Stimulated activated CD4-positive, alpha-beta T cell treated with anti-CD3 and anti-CD28 coated beads, Interleukin-1b, Interleukin-23, amount 100 ng/mL, for 1 hour (primary cell): ENCODE measurements at places on chromosomes 16 and 17.

GRCh38 chr17:73976147-73976546, 227.3 kb upstream of the RPL38 start:
- no peak for DNase-seq

GRCh38 chr16:119295-119694, 19.2 kb downstream of the NPRL3 start:
- no peak for DNase-seq

GRCh38 chr17:28747051-28747691, 3.4 kb downstream of the TRAF4 start:
- DNase-seq, result no peak

DNA sequence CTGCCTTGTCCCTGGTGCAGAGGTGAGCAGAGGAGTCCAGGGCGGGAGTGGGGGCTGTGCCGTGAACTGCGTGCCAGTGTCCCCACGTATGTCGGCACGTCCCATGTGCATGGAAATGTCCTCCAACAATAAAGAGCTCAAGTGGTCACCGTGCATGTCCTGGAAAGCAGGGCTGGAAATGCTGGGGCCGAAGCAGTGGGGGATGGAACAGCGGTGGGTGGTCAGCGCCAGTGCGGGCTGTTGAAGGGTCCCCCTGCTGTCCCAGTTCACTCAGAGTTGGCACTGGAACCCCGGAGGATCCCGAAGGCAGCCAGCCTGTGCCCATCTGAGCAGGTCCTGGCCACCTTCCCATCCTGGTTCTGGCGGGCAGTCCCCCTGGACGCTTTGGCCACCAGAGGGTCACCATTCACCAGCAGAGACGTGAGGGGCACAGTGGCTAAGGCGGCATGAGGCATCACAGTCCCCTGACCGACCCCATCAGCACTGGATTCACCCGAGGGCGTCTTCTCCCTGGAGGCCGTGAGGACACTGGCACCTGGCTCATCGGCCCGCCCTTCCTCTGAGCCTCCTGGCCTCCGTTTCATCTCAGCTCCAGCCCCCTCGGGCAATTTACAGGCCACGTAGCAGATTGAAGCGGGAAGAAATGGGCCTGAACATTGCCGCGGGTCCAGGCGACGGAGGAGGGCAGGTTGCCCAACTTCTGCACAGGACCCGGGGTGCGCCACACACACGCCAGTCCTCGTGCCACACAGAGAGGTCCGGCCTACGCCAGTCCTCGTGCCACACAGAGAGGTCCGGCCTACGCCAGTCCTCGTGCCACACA, 10.1 kb downstream of the GCGR start:
- DNase-seq, result no peak

DNA sequence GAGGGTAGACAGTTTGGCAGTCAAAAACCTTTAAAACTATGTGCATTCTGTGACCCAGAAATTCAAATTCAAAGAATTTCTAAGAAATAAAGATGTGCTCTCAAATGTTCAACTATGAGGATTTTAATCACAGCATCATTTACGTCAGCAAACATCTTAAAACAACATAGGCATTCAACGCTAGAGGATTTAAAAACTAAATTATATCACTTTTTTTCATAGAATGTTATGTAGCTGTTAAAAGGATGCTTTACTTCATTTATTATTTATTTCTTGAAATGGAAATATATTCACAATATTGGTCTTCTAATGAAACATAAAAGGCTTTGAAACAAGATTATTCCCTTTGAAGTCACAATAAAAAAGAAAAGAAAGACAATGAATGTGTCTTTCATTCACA, 3.6 kb downstream of the GLP2R start:
- DNase-seq, result no peak

- DNase-seq, result no peak
These were observed 123.5 kb downstream of the CBLN1 start for GRCh38 chr16:49158029-49158642.

DNA sequence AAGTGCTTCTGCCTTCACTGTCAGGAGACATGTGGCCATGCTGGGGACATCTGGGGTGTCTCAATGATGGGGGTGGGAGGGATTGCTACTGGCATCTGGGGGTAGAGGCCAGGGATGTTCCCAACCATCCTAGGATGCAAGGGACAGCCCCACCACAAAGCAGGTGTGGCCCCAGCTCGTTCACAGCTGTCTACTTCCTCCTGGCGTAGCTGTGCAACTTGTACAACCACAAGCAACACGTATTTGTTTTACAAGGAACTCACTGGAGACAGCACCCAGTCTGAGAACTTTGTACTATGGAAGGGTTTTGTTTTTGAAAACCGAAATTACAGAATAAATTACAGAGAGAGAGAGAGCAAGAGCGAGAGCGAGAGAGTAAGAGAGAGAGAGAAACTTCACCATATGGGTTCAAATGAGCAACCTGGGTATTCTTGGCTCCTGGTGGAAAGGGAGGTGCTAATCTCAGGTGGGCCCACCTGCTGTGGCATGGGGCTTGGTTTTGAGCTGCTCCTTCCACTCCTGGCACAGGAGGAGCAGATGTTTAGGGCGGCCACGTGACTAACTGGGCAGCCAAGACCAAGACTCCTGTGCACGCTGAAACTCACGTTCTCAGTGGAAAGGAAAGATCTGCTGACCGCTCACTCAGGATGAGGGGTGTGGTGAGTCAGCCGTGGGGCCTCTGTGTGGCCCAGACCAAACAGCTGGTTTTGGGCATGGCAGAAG, 17.5 kb upstream of the TNFRSF13B start:
- DNase-seq, result no peak

DNA sequence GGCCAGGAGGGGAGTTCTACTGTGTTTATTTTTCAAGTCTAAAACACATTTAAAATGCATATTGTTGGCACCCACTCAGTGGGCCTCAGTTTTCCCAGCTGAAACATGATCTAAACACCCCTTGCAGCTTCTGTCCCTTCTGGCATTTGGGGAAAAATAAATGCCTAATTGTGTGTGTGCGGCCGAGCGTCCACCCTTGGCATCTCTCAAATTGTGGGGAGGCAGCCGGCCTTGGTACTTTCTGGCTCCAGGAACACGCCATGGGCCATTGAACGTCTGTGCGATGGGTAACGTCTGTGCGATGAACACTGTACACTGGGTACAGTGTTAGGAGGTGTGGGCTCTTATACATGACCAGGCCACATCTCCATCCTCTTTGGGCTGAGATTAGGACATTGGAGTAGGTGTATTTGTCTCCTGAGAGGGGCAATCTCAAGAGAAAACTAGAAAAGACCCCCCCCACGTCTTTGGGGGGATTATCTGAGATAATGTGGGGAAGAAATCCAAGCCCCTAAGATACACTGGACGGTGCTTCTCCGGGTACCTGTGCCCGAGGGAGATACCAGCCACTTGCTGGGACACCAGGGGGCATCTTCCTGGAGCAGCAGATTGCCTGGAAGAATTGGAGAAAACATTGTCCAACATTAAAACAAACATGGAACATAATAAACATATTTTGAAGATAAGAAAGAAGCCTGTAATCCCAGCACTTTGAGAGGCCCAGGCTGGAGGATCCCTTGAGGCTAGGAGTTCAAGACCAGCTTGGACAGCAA, 54.9 kb downstream of the RAB11FIP4 start:
- DNase-seq, result no peak

DNA sequence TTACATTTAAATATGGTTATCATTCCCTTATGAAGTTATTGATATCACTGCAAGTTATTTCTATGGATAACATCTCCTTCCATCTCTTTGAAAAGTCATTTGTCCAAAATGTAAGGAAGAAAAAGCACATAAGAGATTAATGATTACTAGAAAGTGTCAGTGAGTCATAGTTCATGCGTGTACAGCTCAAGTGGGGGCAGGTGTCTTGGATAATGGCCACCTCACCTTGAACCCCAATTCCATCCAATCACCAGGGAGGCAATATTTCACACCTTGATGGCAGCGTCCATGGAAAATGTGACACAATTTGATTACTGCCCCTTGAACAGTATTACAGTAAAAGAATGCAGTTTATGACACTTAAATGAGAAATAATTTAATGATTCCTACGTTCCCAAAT, 358.3 kb upstream of the SOX9 start:
- no peak for DNase-seq

GRCh38 chr16:1013593-1013900, 32.0 kb downstream of the SOX8 start:
- no peak for DNase-seq

GRCh38 chr16:74868501-74868900, 93.9 kb upstream of the FA2H start:
- DNase-seq, result no peak

- no peak for DNase-seq
These were observed 257.1 kb upstream of the EEF2KMT start for GRCh38 chr16:5354645-5355044.

DNA sequence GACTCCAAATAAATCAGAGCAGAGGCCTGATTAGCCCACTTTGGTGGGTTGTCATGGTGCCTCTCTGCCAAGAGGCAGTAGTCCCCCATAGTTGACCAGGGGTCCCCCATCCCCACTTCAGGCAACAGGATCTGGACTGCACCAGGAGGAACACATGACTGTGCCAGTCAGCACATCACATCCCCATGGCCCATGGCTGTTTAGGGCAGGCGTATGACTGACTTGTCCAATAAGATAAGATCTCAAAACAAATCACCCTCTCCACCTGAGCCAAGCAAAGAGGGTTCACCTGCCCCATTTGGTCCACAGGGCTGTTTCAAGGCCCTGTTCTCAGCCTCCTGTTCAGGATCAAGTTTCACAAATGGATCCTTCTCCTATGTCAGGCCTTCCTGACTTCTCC, 93.3 kb downstream of the C16orf78 start:
- no peak for DNase-seq

GRCh38 chr17:79073706-79074088, 927 bp upstream of the ENGASE start:
- no peak for DNase-seq

GRCh38 chr16:49183911-49184310, 97.7 kb downstream of the CBLN1 start:
- DNase-seq, result no peak

DNA sequence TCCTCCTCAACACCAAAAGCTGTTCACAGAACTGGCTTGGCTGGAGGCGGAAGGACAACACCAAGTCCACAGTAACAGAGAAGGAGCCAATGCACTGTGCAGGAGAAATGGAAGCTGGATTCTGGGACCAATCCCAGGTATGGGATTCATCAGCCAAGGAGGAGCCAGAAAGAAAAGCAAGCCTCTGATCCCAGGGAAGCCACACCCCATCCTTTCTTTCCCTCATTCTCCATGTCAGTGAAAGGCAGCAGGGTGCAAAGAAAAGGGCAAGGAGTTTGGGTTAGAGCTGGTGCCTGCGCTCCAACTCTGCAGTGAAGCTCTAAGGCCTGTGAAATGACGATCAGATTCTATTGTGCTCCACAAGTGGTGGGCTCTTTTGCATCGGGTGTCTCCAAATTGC, 11.0 kb downstream of the DCAKD start:
- no peak for DNase-seq

DNA sequence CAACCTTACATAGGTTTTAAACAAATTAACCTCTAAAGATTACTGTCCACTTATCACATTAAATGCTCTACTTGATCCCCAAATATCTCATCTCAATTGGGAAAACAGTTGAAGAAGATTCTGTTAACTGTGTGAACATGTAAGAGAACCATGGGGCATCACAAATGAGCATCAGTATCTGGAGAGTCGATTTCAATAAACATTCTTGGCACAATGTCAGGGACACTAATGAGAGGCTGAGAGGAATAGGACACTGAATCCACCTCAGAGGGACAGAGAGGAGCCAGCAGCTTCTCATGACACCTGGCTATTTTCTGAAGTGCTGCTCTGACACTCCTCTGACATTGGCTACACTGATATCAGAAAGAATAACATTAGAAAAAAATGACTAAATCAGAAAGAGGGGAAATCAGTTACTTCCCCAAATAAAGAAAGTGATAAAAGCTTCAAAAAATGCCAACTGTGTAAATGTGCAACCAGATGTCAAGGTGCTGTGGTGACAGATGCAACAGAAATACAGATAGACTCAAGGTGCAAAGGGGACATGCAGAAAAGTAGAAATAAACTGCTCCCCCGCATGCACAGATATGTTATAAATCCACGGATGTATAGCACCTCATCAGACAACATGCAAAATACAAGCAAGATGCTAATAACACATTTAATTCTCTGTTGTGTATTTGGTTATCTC, 67.4 kb downstream of the SNX11 start:
- DNase-seq, result no peak

GRCh38 chr17:47739150-47739549, 6.1 kb downstream of the TBX21 start:
- no peak for DNase-seq

- DNase-seq, result no peak
These were observed 50.5 kb downstream of the MYO18A start for GRCh38 chr17:29129731-29130130.
